ENCODE measurements at places on chromosomes 12 and 14. TPM values are rescaled to one million over a fixed set of nuclear protein-coding genes. Genes with fewer than 3 reads are reported as not detected.

The ESR2 gene
- total RNA-seq = 0.49 TPM

DNA sequence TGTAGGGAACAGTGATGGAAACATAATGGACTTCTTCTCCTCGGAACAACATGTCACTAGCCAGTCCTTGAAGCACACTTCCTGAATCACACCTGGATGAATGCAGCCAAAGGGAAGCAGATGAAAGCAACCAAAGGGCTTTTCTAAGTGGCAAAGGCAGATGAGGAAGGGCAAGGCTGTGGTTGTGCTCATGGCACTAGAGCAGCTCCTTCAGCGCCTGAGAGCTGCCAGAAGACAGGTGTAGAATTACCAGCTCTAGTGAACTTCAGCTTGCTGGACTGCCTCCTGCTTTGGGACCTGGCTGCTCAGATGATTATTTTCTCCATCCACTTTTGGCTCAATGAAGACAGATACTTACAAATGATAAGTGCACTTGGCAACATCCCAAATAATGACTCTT, 1372.1 kb upstream of the SEL1L start:
- DNase-seq = no peak
- H3K27ac ChIP-seq = no peak overlapping the region
- H3K4me3 ChIP-seq = no peak overlapping the region
- H3K36me3 ChIP-seq = no peaks in the 10 kb centered on the region
- no peaks in the 10 kb centered on the region for H3K27me3 ChIP-seq
- H3K4me1 ChIP-seq = no peaks in the 10 kb centered on the region

- DNase-seq = no peak
- H3K4me3 ChIP-seq = no peak overlapping the region
- H3K27ac ChIP-seq = no peak overlapping the region
- no peaks in the 10 kb centered on the region for H3K27me3 ChIP-seq
- H3K4me1 ChIP-seq = no peaks in the 10 kb centered on the region
These were observed 187.6 kb downstream of the NAV3 start for GRCh38 chr12:78018171-78018910.

- no peak overlapping the region for H3K27ac ChIP-seq
- peaks cover 15% of the 10 kb centered on the region for H3K36me3 ChIP-seq
- DNase-seq = no peak
- H3K4me1 ChIP-seq = peaks cover 40% of the 10 kb centered on the region
These were observed 2.1 kb upstream of the SLC15A4 start for GRCh38 chr12:128825835-128826234.

DNA sequence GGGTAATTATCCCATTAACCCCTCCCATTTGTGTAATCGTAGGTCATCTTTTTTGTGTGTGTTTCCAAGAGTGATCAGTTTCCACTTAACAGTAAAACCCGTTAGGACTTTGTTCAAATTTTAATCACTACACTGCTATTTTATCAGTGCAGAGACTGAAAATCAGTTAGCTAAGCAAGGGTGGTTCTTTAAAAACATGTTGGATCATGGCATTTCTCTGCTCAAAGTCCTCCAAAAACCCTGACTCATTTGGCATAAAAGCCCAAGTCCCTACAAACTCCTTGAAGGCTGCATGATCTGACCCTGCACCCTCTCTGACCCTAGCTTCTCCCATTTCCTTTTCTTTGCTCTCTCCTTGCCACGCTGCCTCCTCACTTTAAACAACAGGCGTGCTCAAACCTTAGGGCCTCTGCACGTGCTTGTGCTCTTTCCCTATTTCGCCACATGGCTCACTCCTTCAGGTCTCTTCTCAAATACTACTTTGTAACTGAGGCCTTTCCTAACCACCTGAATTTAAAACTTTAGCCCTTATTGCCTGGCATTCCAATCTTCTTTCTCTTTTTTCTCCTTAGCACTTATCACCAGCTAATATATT, 13.2 kb upstream of the OVCH1 start:
- DNase-seq = no peak
- no peaks in the 10 kb centered on the region for H3K36me3 ChIP-seq
- H3K4me3 ChIP-seq = no peak overlapping the region
- H3K27me3 ChIP-seq = peaks cover 16% of the 10 kb centered on the region

DNA sequence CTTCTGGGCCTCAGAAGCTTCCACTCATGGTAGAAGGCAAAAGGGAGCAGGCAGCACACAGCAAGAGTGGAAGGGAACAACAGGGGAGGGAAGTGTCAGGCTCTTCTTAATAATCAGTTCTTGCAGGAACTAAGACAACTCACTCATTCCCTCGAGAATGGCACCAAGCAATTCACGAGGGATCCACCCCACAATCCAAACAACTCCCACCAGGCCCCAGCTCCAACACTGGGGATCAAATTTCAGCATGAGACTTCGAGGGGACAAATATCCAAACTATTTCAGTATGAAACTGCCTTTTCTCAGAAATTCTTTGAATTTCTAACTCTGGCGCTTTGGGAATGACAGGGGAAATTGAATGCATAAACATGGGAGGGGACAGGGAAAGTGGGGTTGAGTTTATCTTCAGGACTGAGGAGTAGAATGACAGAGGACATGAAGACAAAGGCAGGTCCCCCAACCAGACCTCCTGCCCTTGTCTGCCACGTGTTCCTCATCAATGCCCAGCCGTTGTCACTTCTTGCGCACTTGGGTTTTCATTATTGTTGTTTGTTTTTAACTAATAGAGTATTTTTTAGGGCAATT, 24.6 kb upstream of the APOF start:
- no peak overlapping the region for H3K4me3 ChIP-seq
- H3K27me3 ChIP-seq = no peaks in the 10 kb centered on the region
- peaks cover 1% of the 10 kb centered on the region for H3K36me3 ChIP-seq
- no peak overlapping the region for H3K27ac ChIP-seq
- no peak for DNase-seq

DNA sequence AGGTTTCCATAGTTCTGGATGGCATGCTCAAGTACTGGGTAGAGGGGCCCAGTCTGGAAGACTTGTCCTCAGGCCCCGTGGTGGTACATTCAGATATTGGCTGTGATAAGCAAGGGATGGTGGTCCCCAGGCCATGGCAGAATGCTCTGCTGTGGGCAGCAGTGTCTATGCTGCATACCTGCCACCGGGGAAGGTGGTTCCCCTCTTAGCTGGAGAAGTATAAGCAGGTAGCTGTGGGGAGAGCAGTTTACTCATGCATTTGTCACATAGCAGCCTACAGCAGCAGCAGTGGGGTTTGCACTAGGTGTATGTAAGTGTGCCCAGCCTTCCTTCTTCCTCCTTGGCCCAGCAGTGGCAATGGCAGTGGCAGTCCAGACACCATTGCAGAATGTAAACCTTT, 69.3 kb upstream of the ADAMTS20 start:
- no peak for DNase-seq
- H3K27ac ChIP-seq = no peak overlapping the region

The CLEC2A gene
- total RNA-seq = not detected

- H3K36me3 ChIP-seq = no peaks in the 10 kb centered on the region
- H3K27me3 ChIP-seq = no peaks in the 10 kb centered on the region
- no peak for DNase-seq
- H3K27ac ChIP-seq = no peak overlapping the region
- H3K4me3 ChIP-seq = no peak overlapping the region
These were observed 227.3 kb upstream of the DAAM1 start for GRCh38 chr14:58961045-58961731.

DNA sequence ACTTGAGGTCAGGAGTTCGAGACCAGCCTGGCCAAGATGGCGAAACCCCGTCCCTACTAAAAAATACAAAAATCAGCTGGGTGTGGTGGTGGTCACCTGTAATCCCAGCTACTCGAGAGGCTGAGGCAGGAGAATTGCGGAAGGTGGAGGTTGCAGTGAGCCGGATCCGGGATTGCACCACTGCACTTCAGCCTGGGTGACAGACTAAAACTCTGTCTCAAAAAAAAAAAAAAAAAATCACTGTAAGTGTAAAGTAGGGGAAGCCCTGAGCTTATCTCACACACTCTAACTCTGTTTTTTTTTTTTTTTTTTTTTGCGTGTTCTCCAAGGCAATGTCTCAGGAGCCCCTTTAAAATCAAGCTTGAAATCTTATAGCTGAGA, 421 bp upstream of the RBMS2 start:
- H3K27me3 ChIP-seq = no peaks in the 10 kb centered on the region
- peaks cover 34% of the 10 kb centered on the region for H3K4me1 ChIP-seq
- H3K27ac ChIP-seq = peak overlapping the region; percentile 77
- H3K4me3 ChIP-seq = peak overlapping the region; percentile 77
- DNase-seq = no peak
- H3K36me3 ChIP-seq = no peaks in the 10 kb centered on the region

GRCh38 chr14:77812028-77812427, 12.1 kb downstream of the ADCK1 start:
- no peaks in the 10 kb centered on the region for H3K36me3 ChIP-seq
- H3K4me3 ChIP-seq = no peak overlapping the region
- no peaks in the 10 kb centered on the region for H3K27me3 ChIP-seq
- H3K27ac ChIP-seq = no peak overlapping the region

The DEPDC4 gene
- total RNA-seq = 2.5 TPM

GRCh38 chr14:90491911-90492531, 95.2 kb downstream of the CALM1 start:
- H3K27me3 ChIP-seq = no peaks in the 10 kb centered on the region
- H3K27ac ChIP-seq = no peak overlapping the region
- peak; percentile 28 for DNase-seq
- H3K36me3 ChIP-seq = no peaks in the 10 kb centered on the region
- H3K4me3 ChIP-seq = no peak overlapping the region
- no peaks in the 10 kb centered on the region for H3K4me1 ChIP-seq

The PLEK2 gene
- total RNA-seq = not detected

DNA sequence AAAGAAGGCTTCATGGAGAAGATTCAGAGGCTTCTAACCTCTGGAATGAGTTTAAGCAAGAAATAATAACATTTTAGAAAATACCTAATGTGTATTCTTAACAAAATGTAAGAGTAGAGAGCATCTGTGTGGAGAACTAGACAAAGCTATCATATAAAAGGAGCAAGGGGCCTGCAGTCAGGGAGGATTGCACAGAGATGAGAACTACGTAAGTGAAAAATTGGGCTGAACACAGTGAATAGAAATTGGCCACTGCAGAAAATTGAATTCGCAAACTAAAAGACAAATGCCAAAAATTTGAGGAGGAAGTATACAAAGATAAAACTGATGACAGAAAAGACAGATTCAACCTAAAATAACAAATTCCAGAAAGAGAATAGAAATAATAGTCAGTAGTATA, 92.8 kb downstream of the TGFB3 start:
- no peak for DNase-seq
- no peak overlapping the region for H3K4me3 ChIP-seq
- no peaks in the 10 kb centered on the region for H3K27me3 ChIP-seq

GRCh38 chr14:35301735-35302528, 9.8 kb downstream of the PSMA6 start:
- H3K27me3 ChIP-seq = no peaks in the 10 kb centered on the region
- H3K4me3 ChIP-seq = no peak overlapping the region
- peak overlapping the region; percentile 67 for H3K27ac ChIP-seq
- peaks cover 28% of the 10 kb centered on the region for H3K36me3 ChIP-seq

- H3K27ac ChIP-seq = no peak overlapping the region
- no peaks in the 10 kb centered on the region for H3K36me3 ChIP-seq
- no peak overlapping the region for H3K4me3 ChIP-seq
- H3K27me3 ChIP-seq = no peaks in the 10 kb centered on the region
- DNase-seq = no peak
These were observed 20.2 kb downstream of the OR4N2 start for GRCh38 chr14:19823765-19824164.

DNA sequence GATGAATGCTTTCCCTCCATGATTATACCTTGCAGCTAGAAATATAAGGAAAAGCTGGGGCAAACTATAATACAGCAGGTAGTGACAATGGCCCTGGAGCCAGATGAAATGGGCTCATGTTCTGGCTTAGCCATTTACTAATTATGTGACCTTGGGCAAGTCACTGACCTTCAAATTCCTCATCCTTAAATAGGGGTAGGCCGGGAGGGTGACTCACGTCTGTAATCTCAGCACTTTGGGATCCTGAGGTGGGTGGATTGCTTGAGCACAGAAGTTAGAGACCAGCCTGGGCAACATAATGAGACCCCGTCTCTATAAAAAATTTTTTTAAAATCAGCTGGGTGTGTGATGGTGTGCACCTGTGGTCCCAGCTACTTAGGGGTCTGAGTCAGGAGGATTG, 155.4 kb downstream of the C12orf75 start:
- H3K27me3 ChIP-seq = peaks cover 7% of the 10 kb centered on the region
- no peaks in the 10 kb centered on the region for H3K4me1 ChIP-seq
- no peak overlapping the region for H3K4me3 ChIP-seq

- no peaks in the 10 kb centered on the region for H3K4me1 ChIP-seq
- no peak overlapping the region for H3K4me3 ChIP-seq
- H3K36me3 ChIP-seq = no peaks in the 10 kb centered on the region
- no peaks in the 10 kb centered on the region for H3K27me3 ChIP-seq
- no peak for DNase-seq
- no peak overlapping the region for H3K27ac ChIP-seq
These were observed 84.4 kb upstream of the DCN start for GRCh38 chr12:91267039-91267438.

DNA sequence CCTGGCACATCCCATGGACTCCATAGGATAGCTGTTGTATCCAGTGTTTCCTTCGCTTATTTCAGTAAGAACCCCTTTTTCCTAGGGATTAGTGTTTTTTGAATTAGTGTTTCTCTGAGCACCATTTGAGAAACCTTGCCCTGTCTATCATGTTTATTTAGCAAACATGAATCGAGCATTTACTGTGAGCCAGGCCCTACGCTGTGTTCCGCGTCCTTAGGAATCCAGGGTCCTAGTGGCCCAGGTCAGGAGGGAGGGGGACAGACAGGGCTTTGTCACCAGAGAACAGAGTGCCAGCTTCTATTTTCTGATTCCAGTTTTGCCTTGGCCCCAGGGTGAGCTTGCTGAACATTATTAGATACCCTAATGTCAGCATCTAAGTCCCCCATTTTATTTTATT, 2.5 kb downstream of the TEAD4 start:
- DNase-seq = no peak
- H3K4me3 ChIP-seq = no peak overlapping the region
- H3K27me3 ChIP-seq = peaks cover 54% of the 10 kb centered on the region
- H3K4me1 ChIP-seq = peaks cover 13% of the 10 kb centered on the region

- no peaks in the 10 kb centered on the region for H3K36me3 ChIP-seq
- no peak overlapping the region for H3K27ac ChIP-seq
- DNase-seq = no peak
- peaks cover 28% of the 10 kb centered on the region for H3K27me3 ChIP-seq
- no peak overlapping the region for H3K4me3 ChIP-seq
These were observed 10.9 kb upstream of the TESC start for GRCh38 chr12:117109943-117110635.

GRCh38 chr12:52993558-52993869, 12.7 kb upstream of the EIF4B start:
- H3K4me1 ChIP-seq = no peaks in the 10 kb centered on the region
- no peak overlapping the region for H3K27ac ChIP-seq
- H3K4me3 ChIP-seq = no peak overlapping the region
- DNase-seq = no peak
- no peaks in the 10 kb centered on the region for H3K36me3 ChIP-seq
- H3K27me3 ChIP-seq = peaks cover 4% of the 10 kb centered on the region

DNA sequence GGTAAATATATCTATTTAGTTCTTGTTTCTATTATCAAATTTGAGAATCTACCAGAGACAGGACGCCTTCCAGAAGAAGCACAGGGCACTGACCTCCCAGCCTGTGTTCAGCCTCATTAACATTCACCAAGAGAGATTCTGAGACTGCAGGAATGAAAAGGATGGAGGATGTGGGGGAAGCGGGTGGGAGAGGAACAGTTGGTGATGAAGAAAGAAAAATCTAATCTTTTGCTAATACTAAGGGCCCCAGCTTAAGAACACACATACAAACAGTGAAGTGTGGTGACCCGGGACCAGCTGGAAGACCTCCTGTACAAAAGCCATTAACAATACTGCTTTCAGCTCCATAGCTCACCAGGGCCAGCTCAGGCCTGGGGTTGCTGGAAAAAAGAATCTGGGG, 160.5 kb downstream of the NUAK1 start:
- H3K4me1 ChIP-seq = no peaks in the 10 kb centered on the region
- H3K27me3 ChIP-seq = no peaks in the 10 kb centered on the region
- no peaks in the 10 kb centered on the region for H3K36me3 ChIP-seq
- H3K4me3 ChIP-seq = no peak overlapping the region
- no peak overlapping the region for H3K27ac ChIP-seq
